ENCODE measurements at places on chromosomes 3 and 15. TPM values are rescaled to one million over a fixed set of nuclear protein-coding genes. Genes with fewer than 3 reads are reported as not detected.

The YEATS2 gene
- 8.6 TPM for total RNA-seq

The GABRR3 gene
- not detected for total RNA-seq

The DNAJA4 gene
- total RNA-seq = 94.6 TPM

The TLR9 gene
- total RNA-seq = 0.43 TPM

The SLC28A1 gene
- total RNA-seq = 0.14 TPM

The SAMMSON gene
- not detected for total RNA-seq

The EXD1 gene
- not detected for total RNA-seq

The C3orf62 gene
- total RNA-seq = 1.5 TPM

The RHCG gene
- 0.54 TPM for total RNA-seq

The NECTIN3 gene
- 7.9 TPM for total RNA-seq

The SEMA5B gene
- total RNA-seq = 3.3 TPM

GRCh38 chr15:92958105-92958504 is 58.0 kb downstream of the CHD2 start:
- H3K27ac ChIP-seq = no peak overlapping the region
- peaks cover 98% of the 10 kb centered on the region for H3K36me3 ChIP-seq
- H3K4me1 ChIP-seq = no peaks in the 10 kb centered on the region
- no peak overlapping the region for H3K4me3 ChIP-seq
- H3K27me3 ChIP-seq = no peaks in the 10 kb centered on the region

GRCh38 chr15:63630036-63630751 is 33.0 kb downstream of the FBXL22 start:
- H3K27me3 ChIP-seq = no peaks in the 10 kb centered on the region
- no peaks in the 10 kb centered on the region for H3K4me1 ChIP-seq
- peaks cover 53% of the 10 kb centered on the region for H3K36me3 ChIP-seq
- DNase-seq = no peak

DNA sequence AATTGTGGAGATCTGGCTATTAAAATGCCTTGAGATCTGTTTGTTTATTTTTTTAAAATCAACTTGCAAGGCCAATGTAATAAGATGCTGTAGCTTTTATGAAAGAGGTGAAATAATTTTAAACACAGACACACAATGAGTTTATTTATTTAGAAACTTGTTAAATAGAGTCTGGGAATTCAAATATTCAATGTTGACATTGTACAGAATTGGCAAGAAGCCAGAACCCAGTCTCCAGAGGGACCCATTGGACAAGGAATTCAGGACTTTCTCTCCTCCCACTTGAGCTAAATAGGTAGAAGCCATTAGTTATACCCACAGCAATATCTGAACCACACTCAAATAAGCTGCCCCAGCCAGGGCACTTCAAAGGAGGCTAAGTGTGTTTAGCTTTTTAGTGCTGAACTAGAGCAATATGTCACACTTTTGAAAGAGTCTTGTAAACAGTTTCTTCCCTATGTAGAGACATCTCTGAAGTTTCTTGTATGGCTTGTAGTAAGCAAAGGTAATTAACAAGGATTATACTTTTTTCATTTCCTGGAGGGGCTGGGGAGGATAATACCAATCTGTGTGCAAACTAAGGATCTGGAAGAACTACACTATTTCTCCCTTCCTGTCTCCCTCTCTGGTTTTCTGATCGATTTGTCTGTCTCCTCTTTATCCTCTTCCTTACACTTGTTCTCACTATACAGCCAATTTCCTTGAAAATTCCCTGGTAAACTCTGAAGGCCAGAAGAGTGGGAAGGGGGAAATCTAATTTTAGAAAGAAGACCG is 6.0 kb downstream of the MECOM start:
- peaks cover 6% of the 10 kb centered on the region for H3K4me1 ChIP-seq
- no peak for DNase-seq
- no peaks in the 10 kb centered on the region for H3K36me3 ChIP-seq

- H3K4me1 ChIP-seq = no peaks in the 10 kb centered on the region
- no peak overlapping the region for H3K4me3 ChIP-seq
- no peaks in the 10 kb centered on the region for H3K36me3 ChIP-seq
- H3K27ac ChIP-seq = no peak overlapping the region
- DNase-seq = no peak
Measured at GRCh38 chr3:775178-775880, 317.5 kb upstream of the CNTN6 start.

- no peaks in the 10 kb centered on the region for H3K27me3 ChIP-seq
- no peaks in the 10 kb centered on the region for H3K4me1 ChIP-seq
Measured at GRCh38 chr3:46998121-46998851, 18.8 kb downstream of the NBEAL2 start.

DNA sequence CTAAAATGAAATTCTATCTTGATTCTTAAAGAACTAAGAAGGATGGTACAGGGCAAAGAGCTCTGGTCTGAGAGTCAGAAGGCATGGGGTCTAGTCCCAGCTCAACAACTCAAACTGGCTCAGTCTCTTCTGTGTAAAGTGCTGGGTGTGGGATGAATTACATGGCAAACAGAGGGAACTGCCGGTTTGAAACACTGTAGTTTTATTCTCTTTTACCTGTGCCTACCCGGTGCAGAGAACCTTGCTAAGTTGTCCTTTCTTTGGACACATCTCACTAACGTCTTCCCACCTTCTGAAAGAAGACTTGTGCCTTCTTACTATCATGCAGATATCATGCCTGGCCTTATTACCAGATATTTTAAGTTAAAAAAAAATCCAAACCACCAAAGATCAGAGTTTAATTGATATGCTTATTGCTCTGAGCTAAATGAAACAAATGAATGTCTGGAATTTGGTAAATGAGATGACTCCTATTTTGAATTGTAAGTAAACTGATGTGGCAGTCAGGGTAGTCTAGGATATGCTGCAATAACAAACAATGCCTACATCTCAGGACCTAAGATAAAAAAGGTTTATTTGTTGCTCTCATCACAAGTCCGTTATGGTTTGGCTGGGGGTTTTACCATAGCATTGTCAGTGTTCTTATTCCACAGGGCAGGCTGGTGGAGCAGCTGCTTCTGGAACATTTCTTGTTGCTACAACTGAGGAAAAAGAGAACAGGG is 12.5 kb upstream of the RARRES1 start:
- no peak overlapping the region for H3K27ac ChIP-seq
- no peak for DNase-seq
- H3K36me3 ChIP-seq = peaks cover 15% of the 10 kb centered on the region
- H3K4me1 ChIP-seq = no peaks in the 10 kb centered on the region

DNA sequence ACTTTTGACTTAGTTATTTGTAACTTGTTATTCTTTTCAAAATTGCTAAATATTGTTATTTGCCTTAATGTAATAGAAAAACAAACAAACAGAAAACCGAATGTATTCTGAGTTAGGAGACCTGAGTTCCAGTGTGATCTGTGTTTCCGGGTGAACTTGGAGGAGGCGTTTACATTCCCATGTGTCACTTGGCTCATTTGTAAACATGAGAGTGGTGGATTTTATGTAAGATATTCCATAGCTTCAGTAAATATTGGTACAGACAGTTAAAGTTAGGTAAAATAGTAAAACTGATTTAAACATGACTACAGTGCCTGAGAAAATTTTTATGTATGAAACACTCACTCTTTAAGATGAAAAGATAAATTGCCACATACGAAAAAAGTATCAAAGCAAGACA is 287.3 kb upstream of the POU1F1 start:
- H3K27ac ChIP-seq = no peak overlapping the region
- H3K4me1 ChIP-seq = no peaks in the 10 kb centered on the region
- H3K36me3 ChIP-seq = no peaks in the 10 kb centered on the region
- H3K27me3 ChIP-seq = no peaks in the 10 kb centered on the region

DNA sequence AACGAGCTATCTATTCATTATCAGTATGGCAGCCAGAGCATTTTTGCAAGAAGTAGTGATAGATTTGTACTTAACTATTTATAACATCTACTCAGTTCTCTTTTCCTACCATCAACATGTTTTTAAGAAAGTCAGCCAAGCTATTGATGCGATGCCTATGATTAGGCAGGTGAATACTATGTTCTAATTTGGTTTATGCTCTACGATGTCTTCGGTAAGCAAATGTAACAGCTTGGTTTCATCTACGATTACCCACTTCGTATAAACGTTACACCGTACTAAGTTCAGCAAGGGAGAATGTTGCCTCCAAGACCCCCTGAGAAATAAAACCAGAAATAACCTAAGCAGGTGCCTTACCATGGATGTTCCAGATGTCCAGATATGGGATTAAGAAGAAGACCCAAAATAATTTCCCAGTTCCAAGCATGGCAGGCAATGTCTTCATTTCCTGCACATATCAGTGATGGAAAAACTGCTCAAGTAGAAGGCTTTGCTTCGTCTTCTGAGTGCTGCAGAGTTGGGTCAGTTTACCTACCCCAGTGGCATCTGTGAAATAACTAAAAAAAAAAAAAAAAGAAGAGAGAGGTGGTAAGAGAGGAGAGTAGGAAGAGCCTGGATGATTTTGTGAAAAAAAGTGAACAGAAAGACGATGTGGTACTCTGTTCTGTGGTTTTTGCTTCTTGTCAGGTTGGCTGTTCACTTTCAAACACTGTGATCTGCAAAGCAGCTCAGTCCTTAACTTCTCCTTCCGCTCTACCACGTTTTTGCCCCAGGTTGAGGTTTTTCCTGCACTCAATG is at the start of gene BTLA:
TSS of gene BTLA (minus strand) at position 559 of the 798 bp plus-strand sequence. CDS start at position 445, 114 bp downstream.
- DNase-seq = no peak
- no peak within 1 kb of the TSS for H3K4me3 ChIP-seq
- H3K27ac ChIP-seq = no peak within 1 kb of the TSS

GRCh38 chr15:63156086-63156710 is 1.1 kb downstream of the RPS27L start:
- H3K36me3 ChIP-seq = peaks cover 46% of the 10 kb centered on the region
- H3K4me3 ChIP-seq = peak overlapping the region; percentile 97
- peaks cover 6% of the 10 kb centered on the region for H3K4me1 ChIP-seq
- H3K27ac ChIP-seq = peak overlapping the region; percentile 94
- no peaks in the 10 kb centered on the region for H3K27me3 ChIP-seq
- DNase-seq = no peak

DNA sequence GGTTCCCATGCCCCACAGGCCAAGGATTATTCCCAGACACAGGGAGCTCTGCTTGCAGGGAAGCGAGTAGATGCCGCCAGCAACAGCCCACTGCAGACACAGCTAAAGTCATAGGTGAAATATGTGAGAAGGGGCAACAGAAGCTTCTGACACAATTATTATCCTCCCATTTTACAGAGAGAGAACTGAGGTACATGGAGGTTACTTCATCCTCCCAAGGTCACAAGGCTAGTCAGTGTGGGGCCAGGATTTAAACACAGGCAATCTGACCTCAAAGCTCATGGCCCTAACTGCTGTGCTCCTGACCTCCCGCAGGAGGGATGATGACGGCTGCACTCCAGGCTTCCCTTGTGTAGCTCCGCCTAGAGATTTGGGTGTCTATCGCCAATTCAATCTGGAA is 15.7 kb upstream of the FSIP1 start:
- H3K36me3 ChIP-seq = no peaks in the 10 kb centered on the region
- H3K27me3 ChIP-seq = peaks cover 4% of the 10 kb centered on the region
- no peak for DNase-seq
- H3K4me3 ChIP-seq = no peak overlapping the region

DNA sequence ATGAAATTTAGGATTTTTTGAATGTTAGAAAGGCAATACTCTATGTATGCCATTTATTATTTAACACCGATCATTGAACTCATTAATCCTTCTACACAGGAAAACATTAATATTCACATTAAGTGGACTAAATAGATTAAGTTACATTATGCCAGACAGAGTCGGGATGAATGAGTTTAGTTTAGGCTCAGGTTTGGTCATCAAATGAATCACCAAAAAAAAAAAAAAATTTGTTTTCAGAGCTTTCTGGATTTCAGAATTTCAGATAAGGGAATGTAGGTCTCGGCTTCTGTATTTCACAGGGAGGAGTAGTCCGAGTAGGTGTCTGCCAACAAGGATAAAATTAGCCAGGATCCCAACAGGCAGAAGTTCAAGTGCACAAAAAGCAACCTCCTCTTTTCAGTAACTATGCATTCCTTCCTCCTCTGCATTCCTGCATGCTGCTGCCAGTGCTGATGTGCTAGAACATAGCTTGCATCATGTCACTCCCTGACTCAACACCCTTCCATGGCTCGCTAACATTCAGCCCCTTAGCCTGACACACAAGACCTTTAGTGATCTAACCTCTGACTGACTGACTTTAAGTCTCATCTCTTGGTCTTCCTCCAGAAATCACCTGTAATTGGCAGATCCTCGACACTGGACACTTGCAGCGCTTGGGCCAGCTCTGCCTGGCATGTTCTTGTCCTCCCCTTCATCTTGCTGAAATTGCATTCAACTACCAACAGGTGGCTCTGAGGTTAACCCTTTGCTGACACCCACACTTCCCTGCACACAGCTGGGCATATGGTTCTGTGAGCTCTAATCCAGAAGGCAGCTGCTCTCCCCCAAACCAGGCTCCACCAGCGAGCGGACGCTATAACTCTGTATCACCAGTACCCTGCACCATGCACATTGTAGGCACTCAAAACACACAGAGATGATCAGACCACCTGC is 145.4 kb upstream of the PROK2 start:
- H3K27me3 ChIP-seq = peaks cover 7% of the 10 kb centered on the region
- H3K4me1 ChIP-seq = no peaks in the 10 kb centered on the region
- H3K4me3 ChIP-seq = no peak overlapping the region
- H3K36me3 ChIP-seq = no peaks in the 10 kb centered on the region

DNA sequence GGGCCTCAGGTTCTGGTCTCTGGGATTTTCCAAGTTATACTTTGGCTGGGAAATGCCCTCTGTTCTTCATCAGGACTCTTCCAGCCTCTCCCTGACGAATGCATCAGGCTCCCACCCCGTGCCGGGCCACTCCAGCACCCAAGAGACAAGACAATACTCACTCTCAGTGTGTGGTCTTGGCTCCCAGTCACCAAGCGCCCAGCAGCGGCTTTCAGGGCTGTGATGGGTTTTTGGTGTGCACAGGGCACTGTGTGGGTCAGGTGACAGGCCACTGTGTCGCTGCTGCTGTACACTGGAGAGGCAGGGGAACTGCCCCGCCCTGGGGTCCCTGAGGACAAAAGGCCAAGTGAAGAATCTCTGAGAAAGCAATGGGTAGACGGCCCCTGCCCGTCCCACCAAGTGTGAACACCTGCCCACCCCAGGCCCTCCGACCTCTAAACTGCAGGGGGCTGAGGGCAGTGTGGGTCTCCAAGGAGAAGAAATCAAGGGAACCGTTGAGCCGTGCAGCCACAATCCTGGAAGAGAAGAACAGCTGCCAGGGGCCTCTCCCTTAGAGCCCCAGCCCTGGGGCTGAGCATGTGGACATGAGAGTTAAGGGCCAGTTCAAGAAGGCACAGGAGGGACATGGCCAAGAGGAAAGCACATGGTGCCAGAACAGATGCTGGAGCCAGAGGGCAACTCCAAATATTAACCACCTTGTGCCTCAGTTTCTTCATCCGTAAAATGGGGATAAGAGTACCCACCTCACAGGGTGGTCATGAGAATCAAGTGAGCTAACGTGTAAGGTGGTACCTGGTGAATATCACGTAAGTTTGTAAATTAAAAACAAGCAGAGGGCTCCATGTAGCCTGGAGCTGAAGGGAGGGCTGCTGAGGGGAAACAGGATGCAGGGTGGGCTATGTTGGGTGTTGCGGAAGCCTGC is 34.1 kb downstream of the PTPN23 start:
- H3K4me1 ChIP-seq = no peaks in the 10 kb centered on the region
- H3K4me3 ChIP-seq = no peak overlapping the region
- DNase-seq = no peak
- H3K36me3 ChIP-seq = no peaks in the 10 kb centered on the region
- H3K27me3 ChIP-seq = no peaks in the 10 kb centered on the region

Data from heart left ventricle (tissue), 16 donors.